ENCODE measurements at places on chromosomes 5 and 9.
A peak's percentile ranks its signal among the peaks of the same experiment; 100 is the strongest.

DNA sequence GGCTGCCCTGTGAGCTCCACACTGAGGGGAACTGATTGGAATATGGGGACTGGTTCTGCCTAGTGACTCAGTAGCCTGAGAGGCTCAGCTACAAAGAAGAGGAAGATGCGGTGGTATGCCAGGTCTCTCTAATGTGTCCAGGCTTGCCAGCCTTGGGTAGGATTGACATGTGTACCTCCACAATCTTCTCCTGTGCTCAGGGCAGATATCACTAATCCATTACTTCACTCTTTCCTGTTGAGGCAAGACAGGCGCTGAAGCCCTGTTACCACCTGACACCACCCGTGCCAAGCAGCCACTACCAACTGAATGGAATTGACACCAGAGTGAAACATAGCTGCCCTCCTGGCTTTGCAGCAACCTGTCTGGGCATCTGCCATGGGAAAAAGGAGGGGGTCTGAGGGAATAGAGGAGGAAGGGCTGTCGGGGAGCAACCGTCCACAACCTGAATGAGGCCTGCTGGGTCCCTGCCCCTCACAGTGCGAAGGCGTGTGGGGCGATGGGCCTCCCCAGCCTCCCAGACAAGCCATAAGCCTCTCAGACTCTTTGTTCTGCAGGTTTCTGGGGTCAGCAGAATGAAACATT lies 114.7 kb upstream of the CXCL14 start:
- DNase-seq = no peak

DNA sequence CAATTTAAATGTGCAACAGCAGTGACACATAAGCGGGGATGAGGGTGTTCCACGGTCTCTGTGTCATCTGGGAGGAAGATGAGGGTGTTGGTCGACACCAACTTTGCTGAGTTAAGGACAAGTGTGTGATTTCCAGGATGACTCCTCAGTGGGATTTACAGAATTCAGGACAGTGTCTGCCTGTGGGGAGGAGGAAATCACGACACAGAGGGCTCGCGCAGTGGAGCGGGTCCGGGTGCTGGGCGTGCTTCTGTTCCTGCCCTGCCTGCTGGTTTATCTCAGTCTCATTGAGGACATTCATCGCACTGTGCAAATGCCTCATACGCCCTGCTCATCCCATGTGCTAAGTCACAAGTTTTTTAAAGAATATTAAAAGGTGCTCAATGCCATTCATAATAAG lies 73.7 kb upstream of the ADAMTS2 start:
- DNase-seq = no peak

DNA sequence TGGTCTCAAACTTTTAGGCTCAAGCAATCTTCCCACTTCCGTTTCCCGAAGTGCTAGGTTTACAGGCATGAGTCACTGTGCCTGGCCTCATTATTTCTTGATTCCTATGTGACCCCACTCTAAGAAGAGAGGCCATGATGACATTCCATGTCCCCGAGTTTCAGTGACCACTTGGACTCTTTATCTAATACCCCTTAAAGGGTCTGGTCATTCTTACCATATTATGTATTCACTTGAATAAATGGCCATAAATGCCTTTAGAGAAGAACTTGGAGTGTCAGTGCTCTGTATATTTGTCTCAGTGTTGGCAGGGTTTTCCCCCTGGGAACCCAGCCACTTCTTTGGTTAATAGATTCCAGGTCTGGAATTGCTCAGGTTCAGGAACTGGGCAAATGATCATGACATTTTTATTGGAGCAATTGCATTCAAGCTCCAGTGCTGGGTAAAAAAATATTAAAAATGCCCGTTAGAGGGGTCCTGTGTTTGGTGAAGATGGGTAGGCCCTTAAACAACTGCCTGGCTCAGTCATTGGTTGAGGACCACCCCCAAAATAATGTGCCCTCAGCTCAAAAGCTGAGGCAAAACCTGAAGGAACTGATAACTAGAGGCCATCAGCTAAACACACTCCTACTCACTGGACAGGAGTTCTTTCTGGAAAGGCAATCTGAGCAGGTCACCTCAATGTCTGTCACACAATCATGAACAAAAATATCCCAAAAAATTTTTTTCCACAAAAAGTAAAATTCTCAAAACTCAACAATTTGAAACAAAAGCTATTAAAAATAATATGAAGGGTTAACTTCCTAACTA lies 186.6 kb upstream of the ZNF608 start:
- no peak for DNase-seq

GRCh38 chr5:116577064-116577788 lies 2.6 kb upstream of the SEMA6A start:
- peak; percentile 23 for DNase-seq

DNA sequence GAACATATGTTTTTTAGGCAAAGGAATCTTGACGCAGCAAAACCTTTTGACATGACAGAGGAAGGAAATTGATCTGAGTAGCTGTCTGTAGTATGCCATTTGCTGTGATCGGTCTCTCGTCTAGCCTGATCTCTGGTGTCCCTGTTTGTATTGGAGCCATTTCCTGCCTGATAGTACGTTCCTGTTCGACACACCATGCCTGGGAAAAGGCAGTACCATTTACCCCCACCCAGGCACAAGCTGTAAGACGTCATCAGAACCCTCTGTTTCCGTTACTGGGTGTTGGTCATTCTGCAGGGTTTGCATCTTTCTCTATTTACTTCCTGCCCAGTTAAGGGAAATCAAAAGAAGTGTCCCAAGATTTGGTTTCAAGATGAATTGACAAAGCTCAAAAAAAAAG lies 129.7 kb downstream of the CEMIP2 start:
- no peak for DNase-seq

DNA sequence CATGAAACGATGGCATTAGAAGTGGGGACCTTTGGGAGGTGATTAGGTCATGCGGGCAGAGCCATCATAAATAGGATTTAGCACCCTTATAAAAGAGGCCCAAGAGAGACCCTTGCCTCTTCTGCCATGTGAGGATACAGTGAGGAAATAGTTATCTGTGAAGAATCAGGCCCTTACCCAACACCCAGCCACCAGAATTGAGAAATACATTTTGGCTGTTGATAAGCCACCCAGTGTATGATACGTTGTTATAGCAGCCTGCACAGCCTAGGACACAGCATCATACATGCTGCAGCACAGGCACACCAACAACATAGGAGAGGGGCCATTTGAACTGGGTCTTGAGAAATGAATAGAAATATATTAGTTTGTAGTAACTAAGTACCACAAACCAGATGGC lies 8.0 kb upstream of the MAMDC2 start:
- DNase-seq = no peak

DNA sequence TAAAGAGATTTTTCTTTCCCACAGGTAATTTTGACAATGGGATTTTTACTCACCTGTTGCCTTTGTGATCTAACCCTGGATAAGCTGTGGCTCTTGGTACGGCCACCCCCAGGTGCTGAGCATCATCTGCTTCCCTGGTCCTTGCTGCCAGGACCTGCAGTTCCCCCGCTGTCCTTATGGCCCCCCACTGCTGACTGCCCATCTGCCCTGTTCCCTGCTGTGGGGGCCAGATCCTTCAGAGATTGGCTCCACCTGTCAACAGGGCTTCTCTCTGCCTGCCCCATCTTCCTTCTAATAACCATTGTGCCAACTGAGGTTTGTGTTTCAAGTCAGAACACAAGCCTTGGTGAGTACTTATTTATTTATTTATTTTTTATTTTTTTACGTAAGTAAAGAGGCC lies 183.3 kb downstream of the MAPKAP1 start:
- DNase-seq = no peak

DNA sequence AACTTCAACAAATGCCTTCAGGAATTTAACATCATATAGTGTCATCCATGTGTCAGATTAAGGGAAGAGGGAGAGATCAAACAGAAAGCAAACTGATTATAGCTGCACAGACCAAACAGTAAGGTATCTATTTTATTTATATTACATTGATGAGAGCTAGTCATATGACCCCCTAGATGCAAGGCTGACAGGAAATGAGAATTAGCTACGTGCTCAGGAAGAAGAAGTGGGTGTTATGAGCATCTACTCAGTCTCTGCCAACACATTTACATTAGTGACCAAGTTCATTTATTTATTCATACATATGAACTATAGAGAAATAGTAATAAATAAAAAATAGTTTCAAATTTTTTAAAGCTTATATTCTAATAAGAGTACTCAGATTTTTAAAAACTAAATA lies 787.3 kb downstream of the KCTD16 start:
- no peak for DNase-seq

DNA sequence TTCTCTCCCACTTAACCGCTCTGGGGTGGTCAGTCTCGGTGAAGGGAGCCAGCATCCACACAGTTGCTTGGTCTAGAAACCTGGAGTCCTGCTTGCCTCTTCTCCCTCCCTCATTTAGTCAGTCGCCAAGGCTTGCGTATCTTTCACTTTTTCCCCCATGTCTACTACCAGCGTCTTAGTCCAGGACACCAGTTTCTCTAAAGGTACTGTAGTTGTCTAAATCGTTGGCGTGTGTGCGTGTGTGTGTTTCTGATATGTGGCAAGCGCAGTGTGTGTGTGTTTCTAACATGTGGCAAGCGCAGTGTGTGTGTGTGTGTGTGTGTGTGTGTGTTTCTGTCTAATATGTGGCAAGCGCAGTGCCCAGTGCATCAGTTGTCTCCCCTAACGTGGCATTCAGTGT lies 641 bp downstream of the ATP6V1G1 start:
- DNase-seq = peak; percentile 43

DNA sequence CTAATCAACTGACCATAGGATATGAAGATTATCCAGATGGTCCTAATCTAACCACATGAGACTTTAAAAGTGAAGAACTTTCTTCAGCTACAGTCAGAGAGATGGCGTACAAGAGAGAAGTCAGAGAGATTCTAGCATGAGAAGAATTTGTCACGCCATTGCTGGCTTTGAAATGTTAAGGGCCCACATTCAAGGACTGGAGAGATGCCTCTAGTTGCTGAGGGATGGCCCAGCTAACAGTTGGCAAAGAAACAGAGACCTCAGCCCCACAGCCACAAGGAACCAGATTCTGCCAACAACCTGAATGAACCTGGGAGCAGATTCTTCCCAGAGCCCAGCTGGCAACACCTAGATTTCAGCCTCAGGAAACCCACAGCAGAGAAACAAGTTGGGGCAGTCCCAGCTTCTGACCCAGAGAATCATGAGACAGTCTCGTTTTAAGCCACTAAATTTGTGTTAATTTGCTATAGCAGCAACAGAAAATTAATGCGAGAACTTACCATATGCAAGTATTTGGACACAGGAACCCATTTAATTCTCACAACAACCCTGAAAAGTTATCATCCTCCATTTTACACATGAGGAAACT lies 132.0 kb downstream of the MLLT3 start:
- no peak for DNase-seq

- no peak for DNase-seq
Observed at GRCh38 chr9:129142138-129142935, 31.1 kb downstream of the PTPA start.

Measured in NB4 (cell line).